ENCODE measurements at places on chromosomes 2 and 18. TPM values are rescaled to one million over a fixed set of nuclear protein-coding genes. Genes with fewer than 3 reads are reported as not detected.

SPRED2 gene
- total RNA-seq: 9.5 TPM

SUPT7L gene
- total RNA-seq: 26.2 TPM

LIPG gene
- total RNA-seq: 0.64 TPM

DSG3 gene
- not detected for total RNA-seq

DNA sequence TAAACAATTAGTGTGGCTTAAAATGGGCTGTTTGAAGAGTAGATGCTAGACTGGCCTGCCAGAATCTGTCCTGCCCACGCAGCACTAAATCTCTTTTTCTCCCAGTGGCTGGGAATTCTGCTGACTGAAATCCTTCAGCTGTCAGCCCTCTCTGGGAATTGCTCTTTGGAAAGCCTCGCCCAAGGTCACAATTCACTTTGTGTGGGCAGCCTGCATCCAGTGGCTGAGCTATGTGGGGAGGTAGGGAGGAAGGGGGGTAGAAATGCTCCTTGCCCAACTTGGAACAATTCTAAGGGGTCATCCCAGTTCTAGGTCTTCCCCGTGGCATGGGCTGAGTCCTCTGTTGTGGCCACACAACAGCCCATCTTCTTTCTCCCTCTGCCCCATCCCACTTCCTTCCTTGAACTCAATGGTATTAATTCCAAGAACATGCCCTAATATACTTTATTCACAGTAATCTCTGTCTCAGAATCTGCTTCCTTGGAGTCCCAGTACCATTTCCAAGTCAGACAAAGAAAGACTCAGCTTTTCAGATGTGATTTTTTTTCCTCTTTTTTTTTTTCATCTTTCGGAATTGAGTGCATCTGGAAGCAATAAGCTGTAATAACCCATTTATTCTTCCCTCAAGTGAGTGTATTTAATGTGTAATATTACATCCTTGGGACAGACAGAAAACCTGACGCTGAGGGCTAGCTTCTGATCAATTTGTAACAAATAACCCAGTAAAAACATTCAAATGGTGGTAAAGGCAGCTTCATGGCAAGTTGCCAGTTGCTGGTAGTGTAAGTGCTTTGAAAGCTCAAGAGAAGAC, 189.4 kb downstream of the GPD2 start:
- no peak for DNase-seq

DNA sequence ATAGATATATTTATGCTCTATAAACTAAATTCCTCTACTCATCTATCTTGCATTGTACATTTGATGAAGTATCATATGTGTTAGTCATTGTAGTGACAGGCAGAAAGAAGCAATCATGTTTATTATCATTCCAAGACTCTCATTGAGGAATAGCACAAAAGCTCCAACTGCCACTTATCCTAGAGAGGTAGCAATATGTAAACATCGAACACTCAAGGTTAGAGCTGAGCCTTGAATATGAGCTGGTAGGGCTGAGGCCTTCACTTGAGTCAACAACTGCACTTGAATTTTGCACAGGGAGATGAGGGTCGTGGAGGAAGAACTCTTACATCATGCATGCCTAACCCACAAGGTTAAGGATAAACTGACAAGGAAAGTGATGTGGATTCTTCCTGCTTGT, 900.9 kb downstream of the CPS1 start:
- DNase-seq: no peak

- DNase-seq: no peak
Measured at GRCh38 chr18:8242151-8242696, 367.0 kb upstream of the RAB12 start.

DNA sequence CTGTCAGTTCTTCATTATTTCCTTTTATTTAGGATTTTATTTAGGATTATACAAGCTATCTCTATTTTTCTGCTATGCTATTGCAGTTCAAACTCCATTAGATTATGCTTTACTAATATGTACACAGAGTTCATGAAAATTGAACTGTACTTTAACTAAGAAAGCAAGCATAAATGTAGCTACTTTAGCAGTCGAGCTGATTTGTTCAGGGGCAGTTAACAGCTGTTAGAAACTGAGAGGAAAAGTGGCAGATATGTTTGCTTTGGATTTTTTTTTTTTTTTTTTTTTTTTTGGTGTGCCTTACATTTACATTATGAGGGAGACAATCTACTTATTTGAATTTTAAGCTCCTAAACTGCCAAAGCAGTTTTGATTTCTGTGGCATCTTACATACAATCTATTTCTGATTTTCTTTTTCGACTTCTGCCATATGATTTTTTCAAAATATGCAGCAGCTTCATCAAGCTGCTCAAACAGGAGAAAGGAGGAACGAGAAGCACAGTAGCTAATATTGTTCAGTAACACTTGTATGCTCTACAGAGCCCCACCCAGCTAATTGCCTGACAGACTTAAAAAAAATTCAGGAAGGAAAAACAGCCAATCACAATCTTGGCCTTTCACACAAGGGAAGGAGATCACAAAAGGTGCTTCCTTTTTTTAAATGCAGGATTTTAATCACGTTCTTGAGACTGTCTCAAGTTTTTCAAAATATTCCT, 233.4 kb upstream of the SIX3 start:
- DNase-seq: no peak

- DNase-seq: no peak
Measured at GRCh38 chr2:68155618-68156017, 2.1 kb upstream of the PNO1 start.

- DNase-seq: no peak
Measured at GRCh38 chr2:98846041-98846440, 90.0 kb downstream of the CRACDL start.

Measured in activated naive CD8-positive, alpha-beta T cell treated with anti-CD3 and anti-CD28 coated beads for 36 hours (primary cell).